ENCODE measurements at places on chromosomes 2 and 18.

- H3K36me3 ChIP-seq: no peaks in the 10 kb centered on the region
- no peak for DNase-seq
- peaks cover 10% of the 10 kb centered on the region for H3K27me3 ChIP-seq
- H3K27ac ChIP-seq: no peak overlapping the region
- no peaks in the 10 kb centered on the region for H3K4me1 ChIP-seq
These were observed 190.9 kb downstream of the TFCP2L1 start for GRCh38 chr2:121094101-121094500.

DNA sequence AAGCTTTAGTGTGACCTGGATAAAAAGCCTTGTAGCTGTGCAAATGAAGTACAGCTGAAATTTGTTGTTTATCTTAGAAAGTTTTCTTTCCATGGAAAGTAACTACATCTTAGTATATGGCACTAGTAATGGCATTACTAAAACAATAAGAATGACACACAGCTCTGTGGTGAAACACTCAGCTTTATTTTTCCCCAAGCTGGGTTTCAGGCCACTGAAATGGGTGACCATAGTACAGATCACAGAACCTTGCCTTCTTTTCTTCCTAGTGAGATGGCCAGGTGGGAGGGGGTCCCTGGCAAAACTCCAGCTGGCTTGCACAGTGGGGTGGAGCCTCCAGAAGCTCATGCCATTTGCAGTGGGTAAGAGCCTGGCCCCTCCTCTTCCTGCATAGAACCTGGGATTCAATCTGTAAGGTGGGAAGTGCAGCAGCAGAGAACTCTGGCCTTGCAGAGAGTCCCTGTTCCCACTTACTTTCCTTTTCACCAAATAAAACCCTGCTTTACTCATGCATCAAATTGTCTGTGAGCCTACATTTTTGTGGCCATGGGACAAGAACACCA is 17.6 kb upstream of the GRP start:
- H3K27me3 ChIP-seq: no peaks in the 10 kb centered on the region
- H3K4me1 ChIP-seq: no peaks in the 10 kb centered on the region
- H3K27ac ChIP-seq: no peak overlapping the region
- no peak for DNase-seq
- H3K4me3 ChIP-seq: no peak overlapping the region

GRCh38 chr2:96715658-96716057 is 24.2 kb downstream of the LMAN2L start:
- H3K4me3 ChIP-seq: no peak overlapping the region
- H3K27me3 ChIP-seq: no peaks in the 10 kb centered on the region
- peak; percentile 80 for DNase-seq
- H3K27ac ChIP-seq: peak overlapping the region; percentile 14

DNA sequence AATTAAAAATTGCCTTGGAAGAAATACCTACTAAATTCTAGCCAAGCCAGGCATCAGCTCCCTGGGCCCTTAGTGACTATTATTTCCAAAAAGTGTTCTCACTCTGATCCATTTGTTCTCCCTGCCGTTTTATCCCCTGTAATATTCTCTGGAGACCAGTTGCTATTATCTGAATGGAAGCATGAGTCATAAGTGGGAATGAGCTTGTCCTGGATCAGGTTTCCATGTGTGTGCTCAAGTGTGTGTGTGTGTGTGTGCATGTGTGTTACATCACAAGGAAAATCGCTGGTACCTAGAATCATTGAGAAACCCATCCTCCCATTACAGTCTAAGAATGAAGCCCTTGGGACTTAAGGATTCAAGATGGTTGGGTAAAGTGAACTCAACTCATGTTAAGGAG is 130.3 kb upstream of the CXCR4 start:
- H3K4me3 ChIP-seq: no peak overlapping the region
- no peak overlapping the region for H3K27ac ChIP-seq
- DNase-seq: no peak
- H3K36me3 ChIP-seq: no peaks in the 10 kb centered on the region
- peaks cover 8% of the 10 kb centered on the region for H3K4me1 ChIP-seq

GRCh38 chr2:30288561-30288960 is 57.2 kb downstream of the LBH start:
- H3K4me3 ChIP-seq: no peak overlapping the region
- H3K4me1 ChIP-seq: no peaks in the 10 kb centered on the region
- no peak for DNase-seq
- no peaks in the 10 kb centered on the region for H3K36me3 ChIP-seq

GRCh38 chr2:195406886-195407603 is 250.0 kb upstream of the SLC39A10 start:
- no peak overlapping the region for H3K4me3 ChIP-seq
- no peaks in the 10 kb centered on the region for H3K36me3 ChIP-seq
- peak; percentile 37 for DNase-seq
- H3K4me1 ChIP-seq: 0 out of 2 replicates have a peak, but pooled peaks cover 8% of the 10 kb centered on the region
- no peaks in the 10 kb centered on the region for H3K27me3 ChIP-seq

- peaks cover 1% of the 10 kb centered on the region for H3K27me3 ChIP-seq
- DNase-seq: peak; percentile 18
- H3K4me1 ChIP-seq: peaks cover 48% of the 10 kb centered on the region
- H3K27ac ChIP-seq: peak overlapping the region; percentile 60
- no peaks in the 10 kb centered on the region for H3K36me3 ChIP-seq
These were observed 1.2 kb upstream of the RAB12 start for GRCh38 chr18:8607776-8608742.

- no peak overlapping the region for H3K4me3 ChIP-seq
- H3K27me3 ChIP-seq: no peaks in the 10 kb centered on the region
- H3K27ac ChIP-seq: no peak overlapping the region
- no peaks in the 10 kb centered on the region for H3K4me1 ChIP-seq
These were observed 488.3 kb downstream of the CCDC85A start for GRCh38 chr2:56671973-56672569.

DNA sequence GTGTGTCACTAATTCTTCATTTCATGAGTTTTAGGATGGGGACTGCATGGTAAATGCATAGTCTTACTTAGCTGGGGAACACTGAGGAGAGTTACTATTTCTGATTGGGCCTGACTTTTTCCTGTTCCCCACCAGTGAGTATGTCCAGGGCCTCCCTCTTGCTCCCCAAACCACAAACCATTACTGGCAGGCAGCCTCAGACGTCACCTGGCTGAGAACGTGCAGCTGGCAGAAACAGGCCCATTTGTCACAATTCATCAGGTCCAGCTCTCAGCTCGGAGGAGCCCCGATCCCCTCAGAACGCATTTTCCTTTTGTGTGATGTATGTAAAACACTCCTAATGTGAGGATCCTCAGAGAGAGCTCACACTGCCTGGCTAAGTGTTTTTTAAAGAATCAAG is 71.7 kb upstream of the SIX3 start:
- no peak for DNase-seq
- no peak overlapping the region for H3K4me3 ChIP-seq
- H3K27ac ChIP-seq: no peak overlapping the region

DNA sequence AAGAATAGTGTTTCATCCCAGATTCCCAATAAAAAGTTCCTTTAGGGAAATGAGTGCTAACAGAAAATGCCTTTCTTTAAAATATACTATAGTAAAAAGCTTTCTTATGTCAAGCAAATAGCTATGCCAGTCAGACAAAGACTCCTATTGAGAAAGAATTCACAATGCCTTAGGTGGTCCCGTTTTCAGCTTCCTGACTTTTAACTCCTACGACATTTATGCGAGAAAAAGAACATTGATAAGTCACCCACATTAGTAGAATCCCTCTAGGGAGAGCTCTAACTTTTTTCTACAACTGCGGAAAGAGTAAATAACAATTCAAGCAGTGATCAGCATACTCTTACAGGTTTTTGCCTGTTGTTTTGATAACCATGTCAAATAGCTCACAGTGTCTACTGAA is 750.8 kb upstream of the ACVR2A start:
- DNase-seq: no peak
- no peaks in the 10 kb centered on the region for H3K27me3 ChIP-seq
- H3K36me3 ChIP-seq: no peaks in the 10 kb centered on the region
- no peak overlapping the region for H3K27ac ChIP-seq
